Type B pancreatic cell (in vitro differentiated cells): ENCODE measurements at places on chromosomes 16 and 17. TPM values are rescaled to one million over a fixed set of nuclear protein-coding genes. Genes with fewer than 3 reads are reported as not detected.
A peak's percentile ranks its signal among the peaks of the same experiment; 100 is the strongest.

The CD300LB gene
- not detected in 2 replicates for total RNA-seq

The HOXB9 gene
- total RNA-seq, result 1.6 and 9.4 TPM in 2 replicates

The UTS2R gene
- total RNA-seq, result 0.21 and 0.97 TPM in 2 replicates

DNA sequence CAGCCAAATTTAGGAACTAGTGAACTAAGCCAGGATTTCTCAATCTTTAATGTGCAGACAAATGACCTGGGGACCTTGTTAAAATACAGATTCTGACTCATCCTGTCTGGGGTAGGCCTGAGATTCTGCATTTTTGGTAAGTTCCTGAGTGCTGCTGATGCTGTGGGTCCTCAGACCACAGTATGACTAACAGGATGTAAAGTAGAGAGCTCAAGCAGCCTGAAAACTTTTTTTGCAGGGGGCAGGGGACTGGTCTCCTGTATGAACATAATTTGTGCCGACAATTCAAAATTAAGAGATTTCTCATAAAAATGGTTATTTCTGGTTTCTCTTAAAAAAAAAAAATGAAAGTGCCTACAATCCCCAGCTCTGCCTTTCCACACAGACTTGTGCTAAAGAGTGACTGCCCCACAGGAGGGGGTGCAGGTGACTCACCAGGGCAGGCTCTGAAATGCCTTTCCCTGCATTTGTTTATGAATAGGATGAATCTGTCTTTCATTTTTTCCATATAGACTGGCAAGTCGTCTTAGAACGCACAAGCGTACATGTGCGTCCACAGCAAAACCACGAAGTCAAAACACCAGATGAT lies 271.5 kb downstream of the PHKB start:
- no peaks in the 10 kb centered on the region for H3K4me1 ChIP-seq
- no peaks in the 10 kb centered on the region for H3K27me3 ChIP-seq
- no peaks in the 10 kb centered on the region for H3K36me3 ChIP-seq
- no peak overlapping the region for H3K4me3 ChIP-seq
- no peak overlapping the region for H3K27ac ChIP-seq

GRCh38 chr16:24520983-24521382 lies 18.4 kb upstream of the RBBP6 start:
- H3K36me3 ChIP-seq, result no peaks in the 10 kb centered on the region
- peak overlapping the region; percentile 86 for H3K27ac ChIP-seq
- no peak overlapping the region for H3K4me3 ChIP-seq
- peaks cover 5% of the 10 kb centered on the region for H3K27me3 ChIP-seq
- H3K4me1 ChIP-seq, result peaks cover 12% of the 10 kb centered on the region

DNA sequence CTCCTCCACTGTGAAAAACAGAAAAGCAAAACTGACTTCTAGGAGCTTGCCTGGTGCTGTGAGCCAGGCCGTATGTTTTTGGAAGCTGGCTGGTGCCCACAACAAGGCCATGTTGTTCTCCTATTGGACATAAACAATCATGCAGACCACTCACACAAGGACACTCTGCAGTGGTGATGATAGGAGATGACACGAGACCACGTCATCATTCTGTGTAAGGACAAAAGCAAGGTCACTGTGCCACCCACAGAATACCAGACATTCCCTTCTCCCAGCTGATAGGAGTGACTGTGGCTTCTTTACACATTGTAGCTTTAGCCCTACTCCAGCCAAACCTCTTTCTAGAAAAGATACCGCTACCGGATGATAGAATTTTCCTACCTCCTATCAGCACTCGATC lies 47.7 kb upstream of the LCMT1 start:
- no peaks in the 10 kb centered on the region for H3K36me3 ChIP-seq
- no peaks in the 10 kb centered on the region for H3K27me3 ChIP-seq
- H3K27ac ChIP-seq, result no peak overlapping the region
- DNase-seq, result no peak

DNA sequence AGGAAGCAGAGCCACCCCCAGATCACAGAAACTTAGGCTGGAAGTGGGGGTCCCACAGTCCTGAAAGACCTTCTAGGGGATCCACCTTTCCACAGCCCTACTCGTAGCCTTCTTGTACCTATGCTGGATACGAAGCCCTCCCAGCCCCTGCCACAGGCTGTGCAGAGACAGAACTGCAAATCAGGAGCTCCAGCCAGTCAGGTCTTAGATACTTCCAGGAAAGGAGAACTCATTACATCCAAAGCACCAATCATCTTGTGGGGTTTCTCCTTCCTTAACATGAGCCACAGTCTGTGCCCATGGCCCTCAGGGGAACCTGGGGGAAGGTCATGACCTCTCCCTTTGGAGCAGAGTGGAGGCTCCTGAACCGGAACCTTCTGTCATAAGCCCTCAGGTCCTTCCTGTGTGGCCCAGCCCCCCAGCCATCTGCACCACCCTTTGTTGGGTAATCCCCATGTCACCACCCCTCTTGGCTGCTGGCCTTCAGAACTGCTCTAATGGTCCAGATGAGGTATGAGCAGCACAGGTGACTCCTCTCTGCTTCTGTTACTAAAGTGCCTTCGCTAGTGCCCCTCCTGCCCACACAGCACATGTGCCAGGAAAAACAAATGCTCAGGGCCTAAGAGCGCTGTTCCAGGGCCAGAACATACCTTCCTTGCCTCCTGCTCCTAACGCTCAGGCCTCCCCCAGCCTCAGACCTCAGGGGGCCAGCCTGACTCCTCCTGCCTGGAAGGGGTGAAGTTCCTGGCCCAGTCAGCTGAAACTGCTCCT lies 14.6 kb downstream of the SRCIN1 start:
- H3K4me3 ChIP-seq, result no peak overlapping the region
- no peak for DNase-seq
- peak overlapping the region; percentile 61 for H3K27ac ChIP-seq
- peaks cover 4% of the 10 kb centered on the region for H3K27me3 ChIP-seq
- H3K4me1 ChIP-seq, result peaks cover 39% of the 10 kb centered on the region
- H3K36me3 ChIP-seq, result no peaks in the 10 kb centered on the region

GRCh38 chr17:42183741-42184711 lies 1.2 kb downstream of the HCRT start:
- no peaks in the 10 kb centered on the region for H3K4me1 ChIP-seq
- no peak overlapping the region for H3K27ac ChIP-seq
- H3K36me3 ChIP-seq, result no peaks in the 10 kb centered on the region
- H3K27me3 ChIP-seq, result peaks cover 74% of the 10 kb centered on the region

GRCh38 chr16:70685938-70686375 lies at the start of gene MTSS2:
TSS of gene MTSS2 (minus strand) at chr16:70686053. CDS start at chr16:70685791, 262 bp downstream.
- no peaks in the 10 kb centered on the region for H3K36me3 ChIP-seq
- DNase-seq, result peak; percentile 91
- peak within 1 kb of the TSS; percentile 87 for H3K4me3 ChIP-seq
- no peaks in the 10 kb centered on the region for H3K27me3 ChIP-seq
- H3K27ac ChIP-seq, result peak within 1 kb of the TSS; percentile 68
- peaks cover 36% of the 10 kb centered on the region for H3K4me1 ChIP-seq

DNA sequence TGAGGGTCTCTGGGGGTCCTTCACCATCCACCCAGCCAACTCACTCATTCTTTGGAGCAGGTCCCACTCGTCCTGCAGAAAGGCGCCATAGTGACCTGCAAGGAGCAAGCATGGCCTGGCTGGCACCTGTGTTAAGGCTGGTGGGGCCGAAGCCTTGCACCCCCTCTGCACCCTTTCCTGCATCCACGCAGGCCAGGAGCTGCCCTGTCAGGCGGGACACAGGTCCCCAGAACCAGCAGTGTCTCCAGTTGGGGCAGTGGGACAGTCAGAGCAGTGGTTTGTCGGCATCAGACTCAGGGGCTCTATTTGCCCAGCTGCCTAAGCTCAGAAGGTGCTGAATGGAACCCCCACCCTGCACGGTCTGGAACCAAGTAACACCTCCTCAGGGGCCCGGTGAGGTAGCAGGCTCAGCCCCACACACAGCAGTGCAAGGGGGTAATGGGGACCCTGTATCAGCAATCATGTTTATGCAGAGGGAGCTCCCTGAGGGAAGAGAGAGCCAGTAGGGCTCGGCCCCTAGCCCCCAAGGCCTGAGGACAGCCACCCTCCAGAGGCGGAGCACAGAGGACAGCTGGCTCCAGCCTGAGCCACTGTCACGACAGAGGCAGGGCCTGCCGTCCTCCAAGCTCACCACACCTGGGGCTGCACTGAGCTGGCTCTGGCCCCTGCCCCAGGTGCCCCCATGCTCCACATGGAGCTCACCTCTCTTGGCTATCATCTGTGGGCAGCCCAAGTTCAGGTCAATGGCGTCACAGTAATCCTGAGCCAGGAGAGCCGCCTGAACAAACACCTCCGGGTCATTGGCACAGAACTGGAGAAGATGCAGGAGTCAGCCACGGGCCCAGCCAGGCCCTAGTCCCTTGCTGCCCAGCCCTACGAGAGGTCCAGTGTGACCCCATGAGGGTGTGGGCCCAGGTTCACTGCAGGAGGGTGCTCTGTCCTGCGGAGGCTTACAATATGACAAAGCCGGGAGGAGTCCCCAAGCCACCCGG lies 1.9 kb downstream of the DUS1L start:
- H3K27me3 ChIP-seq, result no peaks in the 10 kb centered on the region
- no peak for DNase-seq
- peak overlapping the region; percentile 75 for H3K4me3 ChIP-seq

DNA sequence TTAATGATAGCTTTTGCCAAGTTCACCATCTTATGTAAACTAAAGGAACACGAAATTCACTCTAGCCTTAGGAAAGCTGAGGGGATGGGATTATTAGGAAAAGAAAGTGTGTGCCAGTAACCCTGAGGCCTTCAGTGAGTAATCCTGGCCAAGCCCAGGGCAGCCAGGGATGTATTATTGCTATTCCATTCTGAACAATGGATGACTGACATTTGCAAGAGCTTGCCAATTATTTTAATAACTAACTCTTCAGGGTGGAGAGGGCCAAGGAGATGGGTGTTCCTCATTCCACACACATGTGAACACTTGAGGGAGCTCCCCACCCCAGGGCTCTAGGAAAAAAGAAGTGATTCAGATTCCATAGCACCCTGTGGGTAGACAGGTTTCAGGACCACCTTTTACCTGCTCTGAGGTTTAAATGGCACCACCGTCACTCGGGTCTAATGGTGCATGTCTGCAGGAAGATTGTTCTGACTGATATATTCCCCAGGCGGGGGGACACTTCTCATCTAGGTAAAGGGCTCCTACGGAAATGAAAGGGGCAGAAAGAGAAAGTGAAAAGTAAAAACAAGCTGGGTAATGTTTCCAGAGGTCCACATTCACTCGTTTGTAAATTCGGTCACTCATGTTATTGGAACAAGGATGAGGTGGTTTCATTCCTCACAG lies 41.5 kb downstream of the TK2 start:
- H3K4me1 ChIP-seq, result peaks cover 15% of the 10 kb centered on the region
- H3K36me3 ChIP-seq, result peaks cover 9% of the 10 kb centered on the region
- peak overlapping the region; percentile 20 for H3K4me3 ChIP-seq
- peak overlapping the region; percentile 91 for H3K27ac ChIP-seq
- no peaks in the 10 kb centered on the region for H3K27me3 ChIP-seq
- no peak for DNase-seq

- peak overlapping the region; percentile 80 for H3K27ac ChIP-seq
- H3K27me3 ChIP-seq, result peaks cover 8% of the 10 kb centered on the region
- H3K4me3 ChIP-seq, result peak overlapping the region; percentile 32
- peaks cover 12% of the 10 kb centered on the region for H3K4me1 ChIP-seq
- H3K36me3 ChIP-seq, result no peaks in the 10 kb centered on the region
Measured at GRCh38 chr16:88118376-88118775, 167.1 kb downstream of the BANP start.
